Stimulated activated CD4-positive, alpha-beta T cell treated with anti-CD3 and anti-CD28 coated beads, Interleukin-15, amount 100 ng/mL, for 1 hour (primary cell): ENCODE measurements at places on chromosomes 4 and X.

- DNase-seq: no peak
Observed at GRCh38 chr4:118279328-118279727, 73.5 kb downstream of the PRSS12 start.

GRCh38 chrX:134240209-134240608 is 3.2 kb downstream of the CCDC160 start:
- DNase-seq: no peak

DNA sequence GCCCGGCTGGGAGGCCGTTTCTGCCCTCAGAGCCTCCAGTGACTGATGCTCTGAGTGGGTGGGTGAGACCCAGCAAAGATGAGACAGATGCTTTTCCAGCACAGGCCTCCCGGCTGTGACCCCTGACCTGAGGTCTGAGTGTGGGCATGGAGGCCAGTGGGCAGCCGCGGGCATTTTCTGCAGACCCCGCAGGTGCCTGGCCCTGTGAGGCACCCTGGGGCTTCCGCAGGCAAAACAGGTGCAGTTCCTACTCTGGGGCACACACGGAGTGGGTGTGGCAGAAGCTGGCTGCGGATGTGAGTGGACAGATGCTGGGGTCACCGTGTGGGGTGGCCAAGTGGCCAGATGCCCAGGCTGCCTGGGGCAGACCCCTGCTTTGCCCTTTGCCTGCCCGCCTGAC is 14.8 kb downstream of the HTRA3 start:
- DNase-seq: no peak

DNA sequence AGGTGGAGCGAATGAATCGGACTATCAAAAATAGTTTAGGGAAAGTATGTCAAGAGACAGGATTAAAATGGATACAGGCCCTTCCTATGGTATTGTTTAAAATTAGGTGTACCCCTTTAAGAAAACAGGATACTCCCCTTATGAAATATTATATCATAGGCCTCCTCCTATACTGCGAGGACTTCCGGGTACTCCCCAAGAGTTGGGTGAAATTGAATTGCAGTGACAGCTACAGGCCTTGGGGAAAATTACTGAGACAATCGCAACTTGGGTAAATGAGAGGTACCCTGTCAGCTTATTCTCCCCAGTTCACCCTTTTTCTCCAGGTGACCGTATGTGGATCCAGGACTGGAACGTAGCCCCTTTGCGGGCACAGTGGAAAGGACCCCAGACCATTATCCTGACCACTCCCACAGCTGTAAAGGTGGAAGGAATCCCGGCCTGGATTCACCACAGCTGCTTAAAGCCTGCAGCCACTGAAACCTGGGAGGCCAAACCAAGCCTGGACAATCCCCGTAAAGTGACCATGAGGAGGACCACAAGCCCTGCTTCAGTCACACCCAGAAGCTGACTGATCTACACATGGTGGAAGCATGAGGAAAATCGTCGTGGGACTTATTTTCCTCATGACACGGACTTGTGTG is 1138.1 kb downstream of the ARAP2 start:
- no peak for DNase-seq

DNA sequence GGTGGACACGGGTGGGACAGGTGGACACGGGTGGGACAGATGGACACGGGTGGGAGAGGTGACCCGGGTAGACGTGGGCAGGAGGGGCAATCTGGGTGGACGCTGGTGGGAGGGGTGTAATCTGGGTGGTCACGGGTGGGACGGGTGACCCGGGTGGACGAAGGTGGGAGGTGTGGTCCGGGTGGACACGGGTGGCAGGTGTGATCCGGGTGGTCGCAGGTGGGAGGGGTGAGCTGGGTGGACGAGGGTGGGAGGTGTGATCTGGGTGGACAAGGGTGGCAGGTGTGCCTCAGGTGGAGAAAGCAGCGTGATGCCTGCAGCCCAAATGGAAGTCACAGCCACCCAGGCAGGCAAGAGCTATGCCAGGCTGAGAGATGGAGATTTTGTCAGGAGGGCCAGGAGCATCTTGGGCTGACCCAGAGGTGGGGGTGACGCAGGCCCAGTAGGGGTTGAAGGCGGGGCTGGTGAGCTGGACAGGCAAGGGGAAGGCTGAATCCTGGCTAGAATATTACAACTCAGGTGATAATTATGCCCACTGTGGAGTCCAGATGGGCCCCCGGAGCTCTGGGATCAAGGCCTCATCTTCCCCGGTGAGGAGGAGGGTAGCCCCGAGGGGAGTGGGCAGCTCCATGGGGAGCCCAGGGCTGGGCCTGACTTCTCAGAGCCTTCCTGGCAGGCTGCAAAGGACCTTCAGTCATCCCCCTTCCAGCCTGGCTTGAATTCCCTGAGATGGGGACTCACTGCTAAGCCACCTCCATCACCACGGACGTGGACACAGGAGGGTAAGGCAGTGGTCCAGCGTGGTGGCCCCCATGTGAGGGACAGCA is 100.0 kb downstream of the ADRA2C start:
- no peak for DNase-seq

- no peak for DNase-seq
Observed at GRCh38 chrX:153517423-153517822, at the start of gene ATP2B3. ATP2B3 (plus strand) TSS chrX:153517642; CDS start chrX:153536248, 18,606 bp downstream.

- DNase-seq: no peak
Observed at GRCh38 chrX:101419489-101419888, 11.5 kb downstream of the HNRNPH2 start.

DNA sequence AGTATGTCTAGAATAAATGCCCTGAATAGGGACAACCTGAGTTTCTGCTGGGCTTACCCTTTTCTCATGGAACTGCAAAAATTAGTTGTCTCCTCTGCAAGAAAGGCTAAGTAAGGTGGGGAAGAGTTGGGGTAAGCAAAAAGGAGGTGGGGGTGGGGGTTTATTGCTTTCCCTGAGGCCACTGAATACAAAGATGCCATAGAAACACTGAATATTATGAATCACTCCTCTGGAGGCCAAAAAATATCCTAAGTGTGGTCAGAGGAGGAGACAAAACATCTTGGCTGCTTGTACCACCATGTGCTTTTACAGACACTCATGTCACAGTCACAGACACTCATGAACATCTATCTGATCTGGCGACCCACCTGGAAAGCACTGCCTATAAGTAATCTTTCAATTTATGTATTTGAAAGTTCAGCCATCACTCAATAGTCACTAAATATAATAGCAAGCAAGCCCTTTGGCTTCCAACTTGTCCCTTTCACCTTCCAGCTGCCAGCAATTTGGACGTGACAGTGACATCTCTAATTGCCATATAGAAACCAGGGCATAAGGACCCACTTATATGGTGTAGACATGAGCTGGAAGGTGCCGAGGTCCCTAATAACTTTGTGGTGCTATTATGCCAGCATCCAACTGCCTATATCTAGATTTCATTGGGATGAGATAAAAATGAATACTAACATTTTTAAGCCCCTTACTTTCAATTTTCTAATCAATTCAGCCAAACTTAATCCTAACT is 122.7 kb upstream of the CBR4 start:
- no peak for DNase-seq

- no peak for DNase-seq
Observed at GRCh38 chrX:24643116-24643515, 4.0 kb downstream of the PCYT1B start.

GRCh38 chrX:70476166-70476933 is 31.7 kb downstream of the DLG3 start:
- DNase-seq: no peak

GRCh38 chrX:3589474-3589873 is 124.0 kb downstream of the PRKX start:
- DNase-seq: no peak

DNA sequence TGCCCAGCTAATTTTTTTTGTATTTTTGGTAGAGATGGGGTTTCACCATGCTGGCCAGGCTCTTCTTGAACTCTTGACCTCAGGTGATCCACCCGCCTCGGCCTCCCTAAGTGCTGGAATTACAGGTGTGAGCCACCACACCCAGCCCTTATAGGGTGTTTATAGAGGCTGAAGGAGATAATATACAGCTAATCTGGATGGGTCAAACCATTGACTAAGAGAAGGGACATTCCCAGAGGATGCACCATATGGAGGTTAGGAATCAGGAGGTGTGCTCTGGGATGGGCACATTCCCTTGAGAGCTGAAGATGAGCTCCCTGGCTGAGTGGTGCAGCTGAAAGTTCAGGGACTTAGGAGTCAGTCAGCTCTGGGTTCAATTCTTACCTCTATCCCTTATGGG is 68.3 kb upstream of the SHISA3 start:
- no peak for DNase-seq

DNA sequence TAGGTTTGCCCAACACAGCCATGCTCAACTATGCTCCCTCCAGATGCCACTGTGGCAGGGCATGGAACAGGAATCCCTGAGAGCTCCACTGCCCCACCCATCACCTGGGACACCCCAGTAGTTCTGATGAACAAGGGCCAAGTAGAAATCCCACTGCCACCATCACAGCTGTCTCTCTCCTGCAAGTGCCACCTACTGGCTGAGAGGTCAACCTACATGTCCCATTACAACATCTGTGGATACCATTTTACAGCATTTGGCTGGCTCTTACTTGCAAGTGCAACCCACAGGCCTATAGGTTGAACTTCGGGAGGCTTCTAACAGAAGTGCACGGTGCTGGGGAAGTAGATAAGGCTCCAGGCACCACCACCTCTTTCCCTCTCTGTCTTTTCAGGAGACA is 142.5 kb downstream of the CXXC4 start:
- no peak for DNase-seq

- DNase-seq: no peak
Observed at GRCh38 chrX:17414027-17414658, 39.1 kb downstream of the NHS start.

DNA sequence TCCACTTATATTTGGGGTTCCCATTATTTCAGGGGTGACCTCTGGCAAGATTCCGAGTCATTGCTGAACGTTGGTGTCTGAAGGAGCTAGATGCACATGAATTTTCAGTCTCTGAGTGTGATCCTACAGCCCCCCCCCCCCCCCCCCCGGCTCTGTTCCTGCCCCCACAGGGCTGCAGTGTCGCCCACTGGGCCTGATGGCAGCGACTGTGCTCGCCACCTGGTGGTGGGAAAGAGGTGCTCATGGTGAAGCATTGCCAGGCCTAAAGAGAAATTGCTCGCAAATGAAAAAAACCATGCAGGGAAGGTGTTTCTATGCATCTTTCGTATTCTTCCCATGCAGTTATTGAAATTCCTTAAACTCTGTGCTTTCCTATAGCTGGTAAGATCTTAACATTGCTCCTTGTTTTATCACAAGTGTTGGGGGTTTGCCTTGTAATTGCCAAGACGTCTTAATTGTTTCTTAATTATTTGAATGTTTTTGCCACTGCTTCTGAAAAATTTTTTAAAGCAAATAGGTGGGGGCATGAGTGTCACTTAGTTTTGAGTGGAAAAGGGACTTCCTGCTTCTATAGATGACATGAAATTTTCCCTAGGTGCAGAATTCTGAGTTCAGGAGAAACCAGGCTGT is 63.2 kb downstream of the CLDN22 start:
- peak; percentile 22 for DNase-seq
